ENCODE measurements at places on chromosomes 2 and 18. TPM values are rescaled to one million over a fixed set of nuclear protein-coding genes. Genes with fewer than 3 reads are reported as not detected.

- DNase-seq: peak; percentile 4
Observed at GRCh38 chr18:56888978-56889377, 237.8 kb downstream of the WDR7 start.

DNA sequence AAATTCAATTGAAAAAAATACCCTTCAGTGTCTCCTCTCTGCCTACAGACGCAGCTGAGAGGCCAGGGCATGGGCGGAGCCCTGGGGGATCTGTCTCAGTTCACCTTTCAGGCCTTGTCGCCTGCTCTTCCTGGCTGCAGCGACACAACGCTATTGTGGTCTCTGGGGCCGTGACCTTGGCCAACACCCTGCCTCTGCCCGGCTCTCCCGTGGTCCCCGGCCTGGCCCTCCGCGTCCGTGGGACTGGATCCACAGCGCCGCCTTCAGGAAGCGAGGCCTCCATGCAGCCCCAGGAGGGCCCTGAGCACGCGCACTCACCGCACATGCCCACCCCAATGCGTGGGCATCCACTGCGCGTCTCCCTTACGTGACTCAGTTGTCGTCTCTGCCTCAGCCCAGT is 81.1 kb downstream of the MRPS9 start:
- DNase-seq: no peak

DNA sequence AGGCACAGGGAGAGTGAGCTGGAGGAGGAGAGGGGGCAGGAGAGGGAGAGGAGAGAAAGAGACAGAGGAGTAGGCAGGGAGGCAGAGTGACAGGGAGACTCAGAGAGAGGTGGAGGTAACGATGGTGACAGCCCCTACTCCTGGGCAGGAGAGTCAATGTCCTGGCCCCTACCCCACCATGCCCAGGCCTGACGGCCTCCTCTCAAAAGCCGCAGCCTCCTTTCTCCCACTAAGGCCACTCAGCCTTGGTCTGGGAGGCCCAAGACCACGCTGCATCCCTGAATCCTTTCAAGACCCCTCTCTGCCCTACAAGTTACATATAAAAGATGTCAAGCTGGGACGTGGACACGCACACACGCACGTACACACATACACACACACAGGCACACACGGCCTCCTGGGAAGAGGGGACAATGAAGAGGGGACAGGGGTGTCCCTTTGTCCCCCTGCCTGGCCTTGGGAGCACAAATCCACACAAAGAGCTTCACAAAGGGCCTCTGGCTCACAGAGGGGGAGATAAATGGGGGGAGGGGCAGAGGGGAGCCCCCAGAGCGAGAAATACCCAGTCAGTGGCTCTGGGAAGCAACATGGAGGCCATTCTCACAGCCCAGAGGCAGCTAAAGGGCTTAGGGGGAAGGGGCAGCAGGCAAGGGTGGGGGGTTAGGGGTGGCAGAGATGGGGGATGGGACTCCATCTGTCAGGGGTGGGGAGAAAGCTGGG is 19.5 kb upstream of the TNS1 start:
- no peak for DNase-seq

- DNase-seq: no peak
Observed at GRCh38 chr2:152031747-152032306, 67.0 kb downstream of the CACNB4 start.

- no peak for DNase-seq
Observed at GRCh38 chr18:79560861-79561210, 118.8 kb upstream of the CTDP1 start.

GRCh38 chr18:59085126-59085794 is 54.4 kb upstream of the SEC11C start:
- DNase-seq: no peak

- DNase-seq: peak; percentile 66
Observed at GRCh38 chr2:172864182-172864581, 128.5 kb downstream of the RAPGEF4 start.

GRCh38 chr2:39731546-39731945 is 47.5 kb downstream of the THUMPD2 start:
- peak; percentile 36 for DNase-seq

GRCh38 chr2:232286001-232286868 is 92.3 kb upstream of the ALPP start:
- DNase-seq: no peak

- no peak for DNase-seq
Observed at GRCh38 chr2:175677880-175678279, 324.2 kb downstream of the LNPK start.

- DNase-seq: no peak
Observed at GRCh38 chr2:57987835-57988573, 58.6 kb upstream of the VRK2 start.

DNA sequence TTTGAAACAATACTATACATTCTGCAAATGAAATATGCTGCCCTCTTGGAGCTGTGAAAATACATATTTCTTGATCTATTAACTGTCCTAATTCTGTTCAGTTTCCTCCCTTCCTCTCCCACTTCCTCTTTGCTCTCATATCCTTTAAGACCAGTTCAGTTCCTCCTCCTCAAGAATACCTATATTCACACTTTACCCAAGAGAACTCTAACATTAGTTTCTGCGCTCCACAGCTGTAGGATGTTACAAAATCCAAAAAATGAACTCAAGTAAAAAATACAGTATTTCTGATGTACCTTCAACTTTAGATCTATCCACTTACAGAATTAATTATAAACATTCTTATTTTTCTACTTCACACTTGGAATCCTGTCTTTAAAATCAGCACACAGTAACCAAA is 5.4 kb downstream of the ITSN2 start:
- DNase-seq: no peak

- DNase-seq: no peak
Observed at GRCh38 chr2:16383411-16383810, 282.2 kb downstream of the CYRIA start.

DNA sequence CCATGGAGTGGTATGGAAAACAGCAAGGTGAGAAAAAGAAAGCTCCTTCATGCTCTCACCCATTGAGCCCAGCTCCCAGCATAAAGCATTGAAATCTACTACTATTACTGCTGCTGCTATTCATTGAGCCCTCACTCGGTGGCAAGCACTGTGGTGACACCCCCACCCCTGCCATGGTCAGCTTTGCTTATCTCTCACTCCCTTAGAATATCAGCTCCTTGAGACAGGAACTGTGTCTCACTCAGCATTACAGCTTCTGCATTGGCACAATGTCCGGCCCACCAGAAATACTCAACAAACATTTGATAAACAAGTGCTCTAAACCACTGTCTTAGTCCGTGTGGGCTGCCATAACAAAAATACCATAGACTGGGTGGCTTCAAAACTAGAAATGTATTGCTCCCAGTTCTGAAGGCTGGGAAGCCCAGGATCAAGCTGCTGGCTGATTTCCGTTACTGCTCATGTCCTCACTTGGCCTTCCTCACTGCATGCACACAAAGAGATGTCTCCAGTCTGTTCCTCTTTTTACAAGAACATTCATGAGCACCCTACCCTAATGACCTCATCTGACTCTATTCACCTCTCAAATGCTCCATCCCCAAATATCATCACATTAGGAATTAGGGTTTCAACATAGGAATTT is 116.3 kb downstream of the ZBTB7C start:
- no peak for DNase-seq

DNA sequence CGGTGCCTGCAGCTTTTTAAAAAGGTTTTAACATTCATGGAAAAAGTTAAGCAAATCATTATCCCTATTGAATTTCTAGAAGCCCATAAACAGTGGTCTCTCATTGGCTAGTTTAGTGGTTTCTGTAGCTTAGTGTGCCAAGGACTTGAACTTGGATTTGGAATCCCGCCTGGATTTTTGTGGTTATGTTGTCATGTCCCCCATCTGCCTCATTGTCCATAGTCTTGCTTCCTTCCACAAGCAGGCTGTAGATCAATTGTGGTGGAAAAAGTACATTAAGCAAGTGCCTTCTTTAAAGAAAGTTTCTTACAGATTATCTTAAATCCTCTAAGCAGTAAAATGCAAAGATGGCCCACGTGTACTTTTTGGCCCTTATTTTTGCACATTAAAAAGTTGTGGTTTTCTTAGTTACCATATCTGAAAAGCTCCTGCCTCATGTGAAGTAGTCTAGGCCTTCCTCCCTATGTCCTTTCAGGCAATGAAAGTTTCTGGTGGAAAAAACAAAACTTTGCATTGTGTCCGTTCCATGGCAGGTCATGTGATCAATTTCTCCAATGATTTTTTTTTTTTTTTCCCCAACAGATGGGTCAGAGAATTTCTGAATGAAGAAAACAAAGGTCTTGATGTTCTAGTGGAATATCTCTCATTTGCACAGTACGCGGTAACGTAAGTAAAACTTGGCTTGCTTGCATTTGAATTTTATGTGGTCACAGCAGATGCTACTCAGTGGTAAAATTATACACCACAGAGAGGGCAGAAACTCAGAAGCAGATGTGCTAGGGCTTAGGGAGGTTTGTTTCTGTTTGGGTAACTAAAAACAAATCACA is 158.9 kb downstream of the PRPF40A start:
- peak; percentile 97 for DNase-seq

GRCh38 chr18:54776282-54776977 is 51.8 kb upstream of the RAB27B start:
- peak; percentile 98 for DNase-seq

ATP8B1 gene
- 12.5 TPM for total RNA-seq

C2orf66 gene
- not detected for total RNA-seq

MFSD2B gene
- not detected for total RNA-seq

DTNA gene
- total RNA-seq: 1.6 TPM

FAM228A gene
- total RNA-seq: 0.29 TPM

SLC14A1 gene
- 43.4 TPM for total RNA-seq

TUBA3D gene
- not detected for total RNA-seq

Measured in RPMI7951 (cell line).